ENCODE measurements at places on chromosomes 12 and 14.

DNA sequence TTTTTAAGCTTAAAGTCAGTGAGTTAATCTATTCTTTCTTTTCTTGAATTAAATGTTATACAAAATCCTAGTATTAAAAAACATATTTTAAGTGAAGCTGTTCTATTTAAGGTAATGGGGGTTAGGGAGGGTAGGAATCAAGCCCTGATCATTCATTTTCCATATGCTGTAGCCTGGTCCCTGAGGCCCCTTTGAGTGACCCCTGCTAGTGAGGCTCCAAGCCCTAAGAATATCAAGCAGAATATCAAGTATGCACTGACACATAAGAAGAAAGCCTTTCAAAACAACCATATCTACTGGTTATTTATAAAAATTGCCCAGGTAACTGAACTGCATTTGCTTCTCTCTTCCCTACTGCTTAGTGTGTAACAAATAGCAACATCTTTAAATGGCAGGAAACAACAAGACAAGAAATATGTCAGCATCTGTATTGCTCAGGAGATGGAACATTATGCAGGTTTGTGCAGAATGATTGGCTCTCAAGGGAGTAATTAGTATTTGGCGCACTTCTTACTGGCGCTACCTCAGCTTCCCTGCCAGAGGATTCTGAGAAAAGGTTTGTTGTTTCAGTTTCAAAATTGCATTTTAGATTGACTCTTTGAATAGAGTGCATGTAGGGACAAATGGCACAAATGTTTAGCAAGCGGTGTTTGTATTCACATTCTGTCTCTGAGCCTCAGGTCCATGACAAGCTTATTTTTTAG, 223.0 kb downstream of the DUSP6 start:
- H3K36me3 ChIP-seq, result no peaks in the 10 kb centered on the region
- H3K4me1 ChIP-seq, result no peaks in the 10 kb centered on the region
- DNase-seq, result no peak
- no peak overlapping the region for H3K4me3 ChIP-seq
- no peaks in the 10 kb centered on the region for H3K27me3 ChIP-seq

DNA sequence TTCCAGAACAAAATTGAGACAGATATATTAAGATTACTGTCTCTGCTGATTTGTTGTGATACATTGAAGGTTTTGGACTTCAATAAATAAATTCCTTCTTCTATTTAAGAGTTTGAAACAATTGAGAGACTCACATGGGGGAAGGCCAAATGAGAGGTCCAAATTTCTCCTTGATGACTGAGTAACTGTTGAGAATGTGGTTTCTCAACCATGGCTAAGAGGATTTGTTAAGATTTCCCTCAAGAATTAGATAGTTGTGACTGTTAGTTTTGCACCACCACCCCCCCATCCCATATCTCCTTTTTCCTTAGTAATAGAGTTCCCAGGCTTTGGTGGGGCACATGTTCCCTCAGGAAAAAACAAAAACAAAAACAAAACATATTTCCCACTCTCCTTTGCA, 47.7 kb upstream of the IGF1 start:
- no peaks in the 10 kb centered on the region for H3K4me1 ChIP-seq
- H3K27ac ChIP-seq, result no peak overlapping the region
- no peak for DNase-seq
- no peaks in the 10 kb centered on the region for H3K36me3 ChIP-seq

- H3K4me3 ChIP-seq, result peak overlapping the region; percentile 96
- no peaks in the 10 kb centered on the region for H3K27me3 ChIP-seq
- no peak for DNase-seq
- peaks cover 42% of the 10 kb centered on the region for H3K4me1 ChIP-seq
These were observed 687 bp downstream of the IFFO1 start for GRCh38 chr12:6555018-6555691.

DNA sequence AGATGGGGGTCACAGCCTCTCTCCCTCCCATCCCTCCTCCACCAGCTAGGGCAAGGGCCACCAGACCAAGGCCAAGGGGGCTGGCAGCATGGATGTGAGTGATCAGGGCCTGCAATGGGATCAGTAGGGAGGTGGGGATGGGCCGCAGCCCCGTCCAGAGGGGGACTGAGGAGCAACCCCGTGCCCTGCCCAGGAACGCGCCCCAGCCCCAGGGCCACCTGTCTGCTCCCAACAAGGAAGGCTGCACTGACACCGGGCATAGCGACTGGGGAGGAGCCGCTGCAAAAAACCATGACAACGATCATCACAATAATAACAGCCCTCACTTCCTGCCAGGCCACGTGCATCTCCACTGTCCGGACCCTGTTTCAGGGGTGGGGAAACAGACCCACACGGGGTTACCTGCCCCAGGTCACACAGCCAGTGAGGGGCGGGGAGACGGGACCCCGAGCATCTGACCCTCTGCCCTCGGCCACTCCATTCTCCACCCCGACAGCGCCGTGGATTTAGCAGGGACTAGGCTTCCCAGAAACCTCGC, 24.3 kb downstream of the NCOR2 start:
- peaks cover 40% of the 10 kb centered on the region for H3K4me1 ChIP-seq
- H3K27me3 ChIP-seq, result no peaks in the 10 kb centered on the region
- peak; percentile 19 for DNase-seq
- peak overlapping the region; percentile 49 for H3K4me3 ChIP-seq

GRCh38 chr14:32514681-32515080, 185.6 kb downstream of the AKAP6 start:
- no peaks in the 10 kb centered on the region for H3K4me1 ChIP-seq
- H3K36me3 ChIP-seq, result no peaks in the 10 kb centered on the region
- H3K27me3 ChIP-seq, result peaks cover 10% of the 10 kb centered on the region
- no peak overlapping the region for H3K4me3 ChIP-seq

DNA sequence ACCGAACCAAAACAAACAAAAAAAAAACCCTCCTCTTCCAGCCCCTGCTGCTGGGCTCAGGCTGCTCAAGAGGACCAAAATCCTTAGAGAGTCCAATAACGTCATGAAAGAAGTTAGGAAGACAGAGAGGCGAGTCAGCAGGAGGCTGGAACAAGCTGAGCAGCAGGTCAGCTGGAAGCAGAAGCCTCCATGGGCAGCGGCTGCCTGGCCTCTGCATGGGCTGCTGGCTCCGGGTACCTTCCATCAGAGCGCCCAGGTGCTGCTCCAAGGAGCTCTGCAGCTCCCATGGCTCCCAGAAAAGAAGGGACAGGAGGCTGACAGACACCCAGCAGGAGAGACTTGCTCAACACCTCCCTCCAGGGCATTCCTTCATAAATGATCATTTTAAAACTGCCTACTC, 3.2 kb upstream of the KRT2 start:
- H3K27me3 ChIP-seq, result peaks cover 5% of the 10 kb centered on the region
- H3K27ac ChIP-seq, result no peak overlapping the region
- DNase-seq, result no peak
- no peaks in the 10 kb centered on the region for H3K4me1 ChIP-seq
- no peaks in the 10 kb centered on the region for H3K36me3 ChIP-seq
- no peak overlapping the region for H3K4me3 ChIP-seq

DNA sequence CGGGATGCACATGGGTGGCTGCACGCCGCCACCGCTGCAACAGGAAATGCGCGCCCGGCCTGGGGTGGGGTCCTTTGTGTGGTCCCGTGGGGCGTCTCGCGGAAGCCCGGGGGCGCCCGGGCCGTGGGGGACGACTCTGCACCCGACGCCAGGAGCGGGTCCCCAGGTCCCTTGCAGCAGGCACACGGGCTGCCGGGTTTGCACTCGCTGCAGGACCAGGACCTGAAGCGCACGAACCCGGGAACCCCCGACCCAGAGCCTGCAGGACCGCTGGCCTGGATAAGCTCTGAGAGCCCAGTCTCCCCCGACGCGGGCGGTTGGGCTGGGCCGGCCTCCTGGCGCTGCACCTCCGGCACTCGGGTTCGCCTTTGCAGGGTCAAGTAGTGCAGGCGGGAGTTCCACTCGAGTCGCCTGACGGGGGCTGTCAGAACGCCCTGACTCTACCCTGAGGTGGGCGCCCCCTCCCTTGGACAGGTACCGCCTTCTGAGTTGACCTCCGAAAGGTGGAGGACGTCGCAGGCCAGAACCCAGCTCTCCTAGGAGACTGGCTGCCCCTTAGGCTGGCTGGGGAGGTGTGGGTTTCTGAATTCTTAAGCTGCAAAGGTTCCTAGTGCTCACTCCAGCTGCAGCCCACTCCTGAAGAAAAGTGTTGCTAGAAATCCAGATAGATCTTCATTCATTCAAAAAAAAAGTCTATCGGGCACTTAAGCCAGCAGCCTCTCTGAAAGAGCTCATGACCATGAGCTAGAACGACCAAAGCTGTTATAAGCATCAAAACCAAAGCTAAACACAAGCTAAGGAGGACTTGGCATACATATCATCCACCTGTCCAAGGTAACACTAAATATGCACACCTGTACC, 68.0 kb downstream of the RNF34 start:
- H3K27me3 ChIP-seq, result no peaks in the 10 kb centered on the region
- no peak for DNase-seq
- peak overlapping the region; percentile 62 for H3K4me3 ChIP-seq
- peaks cover 21% of the 10 kb centered on the region for H3K4me1 ChIP-seq
- peak overlapping the region; percentile 17 for H3K27ac ChIP-seq

DNA sequence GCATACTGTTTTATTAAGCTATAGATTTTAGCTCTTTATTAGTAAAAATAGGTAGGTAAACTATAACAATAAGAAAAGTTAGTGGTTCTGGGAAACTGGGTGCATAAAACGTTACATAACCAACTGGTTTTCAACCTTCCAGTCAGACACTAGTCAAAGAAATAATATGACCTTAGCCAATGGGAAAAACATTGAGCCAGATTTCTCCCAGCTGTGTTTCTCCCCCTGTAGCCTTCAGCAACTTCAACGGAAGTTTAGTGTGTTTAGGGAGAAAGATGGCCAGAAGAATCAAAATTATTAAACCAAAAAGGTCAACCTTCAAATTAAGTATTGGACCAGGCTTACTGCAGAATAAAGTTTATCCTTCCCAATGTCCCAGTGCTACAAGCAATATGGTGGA, 283.5 kb upstream of the DIO2 start:
- DNase-seq, result no peak
- peaks cover 5% of the 10 kb centered on the region for H3K4me1 ChIP-seq
- H3K4me3 ChIP-seq, result no peak overlapping the region
- no peak overlapping the region for H3K27ac ChIP-seq
- no peaks in the 10 kb centered on the region for H3K27me3 ChIP-seq

- H3K27ac ChIP-seq, result no peak overlapping the region
- no peak overlapping the region for H3K4me3 ChIP-seq
- H3K27me3 ChIP-seq, result peaks cover 5% of the 10 kb centered on the region
- no peaks in the 10 kb centered on the region for H3K36me3 ChIP-seq
These were observed 95.8 kb upstream of the SLC35F4 start for GRCh38 chr14:57961786-57962060.

Data from effector memory CD8-positive, alpha-beta T cell (primary cell).